ENCODE measurements at places on chromosomes 12 and 14.
A peak's percentile ranks its signal among the peaks of the same experiment; 100 is the strongest.

DNA sequence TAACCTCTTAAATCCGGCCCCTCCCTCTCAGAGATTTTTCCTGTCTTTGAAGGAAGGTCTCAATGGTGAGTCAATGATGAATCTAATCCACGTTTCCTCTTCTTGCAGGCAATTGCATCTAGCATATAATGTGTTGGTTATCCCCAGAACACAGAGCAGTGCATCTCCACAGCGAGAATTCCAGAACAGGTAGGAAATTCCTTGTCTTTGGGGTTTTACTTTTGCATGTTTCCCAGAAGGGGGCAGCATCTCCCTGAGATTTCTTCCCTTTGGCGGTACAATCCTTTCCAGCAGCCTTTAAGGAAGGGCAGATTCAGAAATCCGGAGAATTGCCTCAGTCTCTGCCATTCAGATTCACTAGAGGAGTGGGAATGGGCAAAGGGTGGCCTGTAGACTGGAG is 128.0 kb downstream of the KCNA5 start:
- peak; percentile 3 for DNase-seq

DNA sequence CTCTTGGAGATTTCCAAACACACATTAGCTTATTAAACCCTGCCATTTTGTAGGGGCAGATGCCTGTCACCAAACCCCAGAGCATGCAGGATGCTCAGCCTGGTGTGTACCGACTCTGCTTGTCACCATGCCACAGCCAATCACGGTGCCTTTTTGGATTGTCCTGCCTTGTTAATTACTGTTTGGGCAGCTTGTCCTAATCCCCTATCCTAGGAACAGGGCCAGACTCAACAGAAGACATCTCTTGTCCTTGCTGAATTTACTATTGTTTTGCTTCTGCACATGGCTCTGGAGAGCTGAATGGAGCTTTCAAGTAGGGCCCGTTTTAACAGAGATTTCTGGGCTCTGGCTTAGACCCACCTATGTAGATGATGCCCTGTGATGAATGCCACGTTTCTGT is 388.5 kb downstream of the AACS start:
- no peak for DNase-seq

- DNase-seq, result no peak
Measured at GRCh38 chr12:13167906-13168305, 28.6 kb upstream of the EMP1 start.

- DNase-seq, result no peak
Measured at GRCh38 chr12:18700271-18700670, 37.5 kb downstream of the PLCZ1 start.

DNA sequence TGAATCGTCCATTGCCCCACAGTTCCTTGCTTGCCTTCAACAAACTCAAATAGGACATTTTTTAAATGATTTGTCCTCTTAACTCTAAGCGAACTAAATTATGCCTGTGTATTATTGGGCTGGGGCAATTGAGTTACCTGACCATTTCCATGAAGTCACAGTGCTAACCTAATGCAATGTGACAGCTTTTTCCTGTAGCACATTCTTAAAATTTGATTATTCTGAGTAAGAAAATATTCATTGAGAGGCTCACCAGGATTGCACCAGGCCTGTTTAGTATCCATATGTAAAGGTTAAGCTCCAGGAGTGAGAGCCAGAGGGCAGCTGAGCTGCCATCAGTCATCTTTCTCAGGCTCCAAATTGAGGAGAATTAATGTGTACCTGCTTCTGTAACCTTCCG is 90.9 kb downstream of the GPR65 start:
- no peak for DNase-seq

DNA sequence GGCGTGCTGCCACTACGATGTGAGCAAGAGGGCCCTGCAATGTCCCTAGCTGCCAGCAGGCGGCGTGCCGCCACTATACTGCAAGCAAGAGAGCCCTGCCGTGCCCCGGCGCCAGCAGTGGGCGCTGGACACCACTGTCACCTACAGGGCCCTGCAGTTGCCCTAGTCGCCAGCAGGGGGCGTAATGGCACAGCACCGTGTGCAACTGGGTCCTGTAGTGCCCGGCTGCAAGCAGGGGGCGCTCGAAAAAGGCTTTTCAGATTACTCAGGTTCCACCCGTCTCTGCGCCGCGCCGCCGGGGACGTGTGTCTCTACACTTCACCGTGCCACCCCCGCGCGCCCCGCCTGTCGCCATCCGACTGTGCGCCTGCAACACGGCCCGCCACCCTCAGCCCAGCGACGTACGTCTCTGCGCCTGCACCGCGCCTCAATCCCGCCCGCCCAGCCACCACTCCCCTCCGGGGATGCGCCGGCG is 1356.9 kb downstream of the TMEM121 start:
- DNase-seq, result peak; percentile 72

DNA sequence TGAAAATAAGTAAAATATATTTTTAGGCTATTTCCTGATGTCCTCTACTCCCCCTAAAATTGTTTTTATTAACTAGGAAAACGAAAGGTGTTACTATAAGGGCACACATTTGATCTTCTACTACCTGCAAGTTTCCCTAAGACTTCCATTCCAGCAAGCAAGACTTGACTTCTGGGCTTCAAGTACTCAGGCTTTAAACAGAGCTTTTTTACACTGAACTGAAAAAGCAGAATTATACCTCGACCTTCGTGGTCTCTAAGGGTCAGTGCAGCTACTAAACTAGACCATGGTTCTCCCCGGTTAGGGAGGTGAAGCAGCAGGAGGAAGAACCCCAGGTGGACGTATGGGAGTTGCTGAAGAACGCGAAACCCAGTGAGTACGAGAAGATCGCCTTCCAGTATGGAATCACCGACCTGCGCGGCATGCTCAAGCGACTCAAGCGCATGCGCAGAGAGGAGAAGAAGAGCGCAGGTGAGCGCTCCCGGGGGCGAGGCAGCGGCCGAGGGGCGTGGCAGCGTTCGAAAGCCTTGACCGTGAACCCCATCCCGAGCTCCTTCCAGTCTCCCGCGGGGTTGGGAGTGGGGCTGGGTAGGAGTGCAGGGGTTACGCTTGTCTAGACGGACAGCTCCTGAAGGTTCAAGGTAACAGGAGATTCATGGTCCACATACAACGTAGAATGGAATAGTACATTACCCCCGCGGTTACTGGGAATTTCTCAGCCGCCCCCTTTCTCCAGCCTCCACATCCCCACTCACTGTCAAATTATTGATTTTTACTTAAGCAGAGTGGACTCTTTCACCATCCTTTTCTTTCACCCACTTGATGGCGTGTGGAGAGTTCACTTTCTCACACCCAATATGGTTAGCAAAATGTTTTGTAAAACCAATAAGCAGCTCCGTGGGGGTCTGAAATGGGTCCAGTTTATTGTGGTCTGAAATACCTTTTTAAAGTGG is 47.6 kb downstream of the MYBPC1 start:
- DNase-seq, result peak; percentile 7

GRCh38 chr12:12583510-12584178 is 21.0 kb upstream of the DUSP16 start:
- DNase-seq, result no peak

DNA sequence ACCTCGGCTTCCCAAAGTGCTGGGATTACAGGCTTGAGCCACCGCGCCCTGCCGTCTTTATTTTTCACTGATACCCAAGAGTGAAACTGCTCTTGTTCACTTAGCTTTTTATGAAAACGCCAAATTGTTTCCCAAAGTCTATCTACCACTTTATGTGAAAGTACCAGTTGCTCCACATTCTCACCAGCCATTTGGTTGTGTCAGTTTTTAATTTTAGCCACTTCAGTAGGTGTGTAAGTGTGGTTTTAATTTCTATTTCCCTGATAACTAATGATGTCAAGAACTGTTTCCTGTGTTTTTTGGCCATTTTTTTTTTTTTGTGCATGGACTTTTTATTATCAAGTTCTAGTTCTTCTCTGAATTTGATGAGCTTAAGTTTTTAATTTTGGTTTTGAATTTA is 17.1 kb downstream of the CAND1 start:
- no peak for DNase-seq

DNA sequence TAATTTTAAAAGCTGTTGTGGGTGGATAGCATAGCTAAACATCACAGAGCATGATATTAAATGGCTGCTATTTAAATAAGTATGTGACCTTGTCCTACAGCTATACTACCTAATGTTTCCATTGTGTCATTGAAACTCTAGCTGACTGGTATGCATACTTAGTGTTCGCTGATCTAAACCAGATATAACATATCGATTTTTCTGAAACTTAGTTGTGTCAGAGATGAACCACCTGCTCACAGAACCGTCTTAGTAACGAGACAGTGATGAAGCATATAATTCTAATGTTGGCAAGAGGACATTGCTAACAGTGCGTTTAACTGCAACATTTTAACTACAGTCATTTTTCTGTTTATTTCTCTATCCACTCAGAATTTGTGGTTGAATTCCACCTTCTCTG is 36.1 kb upstream of the NUAK1 start:
- no peak for DNase-seq

- DNase-seq, result no peak
Measured at GRCh38 chr12:41589878-41590277, 401.8 kb downstream of the PDZRN4 start.

GRCh38 chr12:30104971-30105370 is 321.2 kb upstream of the TMTC1 start:
- DNase-seq, result no peak

GRCh38 chr12:53338916-53339315 is 2.8 kb upstream of the SP7 start:
- no peak for DNase-seq

DNA sequence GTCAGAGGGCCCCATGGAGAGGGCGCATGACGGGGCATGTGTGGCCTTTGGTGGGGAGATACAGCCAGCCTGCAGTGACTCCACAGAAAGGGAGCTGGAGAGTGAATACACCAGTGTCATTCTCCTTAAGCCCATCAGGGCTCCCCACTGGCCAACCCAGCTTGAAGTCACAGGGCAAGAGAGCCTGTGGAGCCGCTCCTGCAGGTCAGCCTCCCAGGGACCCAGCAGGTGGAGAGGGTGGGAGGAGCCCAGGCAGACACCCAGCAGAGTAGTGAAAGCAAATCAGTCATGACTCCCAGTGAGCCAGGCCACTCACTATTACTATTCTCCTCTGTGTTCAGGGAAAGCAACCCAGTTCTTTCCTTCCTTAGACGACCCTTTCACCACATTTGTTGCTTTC is 110.0 kb upstream of the CPM start:
- no peak for DNase-seq

- no peak for DNase-seq
Measured at GRCh38 chr14:96303981-96304380, 48.0 kb downstream of the BDKRB1 start.

DNA sequence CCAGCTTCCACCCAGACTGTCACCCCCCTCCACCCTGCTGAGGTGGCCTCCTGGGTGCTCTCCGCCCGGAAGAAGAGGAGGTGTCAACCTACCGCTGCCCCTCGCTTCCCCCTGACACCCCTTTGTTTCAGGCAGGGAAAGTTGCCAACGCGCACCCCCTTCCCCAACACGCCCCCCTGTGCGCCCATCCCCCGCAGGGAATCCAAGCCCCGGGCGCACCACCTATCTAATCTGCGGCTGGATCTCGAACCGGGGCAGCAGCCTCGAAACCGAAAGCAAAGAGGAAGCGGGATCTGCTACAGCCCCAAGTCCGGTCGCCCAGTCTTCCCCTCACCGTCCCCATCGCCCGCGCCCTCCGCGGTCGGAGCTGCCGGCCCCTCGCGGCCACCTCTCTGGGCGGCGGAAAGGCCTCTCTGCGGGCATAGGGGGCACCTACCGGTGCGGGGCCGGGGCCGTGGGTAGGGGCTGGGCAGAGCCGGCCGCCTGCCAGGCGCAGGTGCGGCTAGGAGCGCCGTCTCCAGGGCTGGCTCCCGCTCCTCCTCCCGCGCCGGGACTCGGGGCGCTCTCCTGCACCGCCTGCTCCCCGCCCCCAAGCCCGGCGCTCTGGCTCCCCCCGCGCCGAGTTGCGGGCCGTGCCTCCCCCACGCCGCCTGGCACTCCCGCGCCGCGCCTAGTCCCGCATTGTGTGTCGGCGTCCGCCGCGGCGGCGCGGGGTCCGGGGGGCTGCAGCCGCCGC is 18.3 kb upstream of the PLEKHH1 start:
- peak; percentile 41 for DNase-seq

DNA sequence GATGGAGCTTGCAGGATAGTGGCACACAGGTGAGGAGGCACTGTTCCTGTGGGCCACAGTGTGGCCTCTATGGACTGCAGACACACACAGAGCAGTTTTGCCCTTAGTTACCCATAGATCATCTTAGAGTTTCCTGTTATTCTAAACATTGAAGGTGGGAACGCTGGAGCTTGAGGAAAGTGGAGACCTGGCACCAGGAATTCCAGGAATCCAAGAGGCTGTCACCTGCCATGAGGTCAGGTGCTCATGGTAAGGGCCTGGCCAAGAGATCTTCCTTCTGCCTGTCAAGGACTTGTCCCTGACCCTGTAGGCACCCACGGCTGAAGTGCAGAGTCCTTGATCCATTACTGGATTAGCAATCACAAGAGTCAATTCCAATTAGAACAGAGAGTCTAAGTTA is 65.2 kb upstream of the ACTN1 start:
- no peak for DNase-seq

GRCh38 chr14:74348735-74349463 is 628 bp downstream of the VRTN start:
- DNase-seq, result no peak

DNA sequence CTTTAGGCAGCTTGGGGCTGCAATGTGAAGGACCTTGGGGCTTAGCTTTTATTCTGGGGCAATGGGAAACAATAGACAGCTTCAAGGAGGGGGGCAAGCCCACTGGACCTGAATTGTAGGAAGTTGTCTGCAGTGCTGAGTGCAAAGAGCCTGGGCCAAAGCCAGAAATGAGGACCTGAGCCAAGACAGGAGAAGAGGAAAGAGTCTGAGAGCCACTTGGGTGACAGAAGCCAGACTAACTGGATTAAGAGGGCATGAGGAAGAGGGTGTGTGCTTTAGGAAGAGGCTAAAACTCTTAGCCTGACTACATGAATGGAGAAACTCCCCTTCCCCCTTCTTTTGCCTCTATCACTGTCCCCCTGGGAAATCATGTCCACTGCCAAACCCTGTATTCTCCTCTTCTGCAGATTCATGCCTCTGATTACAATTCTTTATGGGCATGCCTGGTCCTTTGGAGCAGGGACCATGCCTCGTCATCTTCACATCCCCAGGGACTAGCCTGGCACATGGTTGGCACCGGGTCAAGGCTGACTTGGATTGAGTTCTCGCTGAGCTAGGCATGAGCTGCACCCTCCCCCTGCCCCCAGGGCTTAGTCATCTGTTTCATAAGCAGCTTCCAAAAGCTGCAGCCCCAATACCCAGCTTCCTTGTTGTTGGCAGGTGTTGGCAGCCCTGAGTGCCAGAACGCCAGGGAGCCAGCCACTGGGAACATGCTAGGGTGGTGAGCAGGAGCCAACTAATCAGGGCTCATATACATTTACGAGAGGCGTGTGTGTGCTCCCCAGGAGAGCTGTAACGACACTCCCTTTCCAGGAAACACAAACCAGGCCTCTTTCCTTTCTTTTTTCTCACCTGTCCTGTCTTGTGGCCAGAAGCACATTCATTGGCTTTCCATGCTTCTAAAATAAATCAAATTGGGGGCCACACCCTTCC is 27.7 kb upstream of the JDP2 start:
- peak; percentile 9 for DNase-seq
